Esophagus squamous epithelium (tissue), 5 donors: ENCODE measurements at places on chromosomes 3 and 15. TPM values are rescaled to one million over a fixed set of nuclear protein-coding genes. Genes with fewer than 3 reads are reported as not detected.

GRCh38 chr3:120113128-120114116, 19.2 kb upstream of the GSK3B start:
- DNase-seq: no peak

DNA sequence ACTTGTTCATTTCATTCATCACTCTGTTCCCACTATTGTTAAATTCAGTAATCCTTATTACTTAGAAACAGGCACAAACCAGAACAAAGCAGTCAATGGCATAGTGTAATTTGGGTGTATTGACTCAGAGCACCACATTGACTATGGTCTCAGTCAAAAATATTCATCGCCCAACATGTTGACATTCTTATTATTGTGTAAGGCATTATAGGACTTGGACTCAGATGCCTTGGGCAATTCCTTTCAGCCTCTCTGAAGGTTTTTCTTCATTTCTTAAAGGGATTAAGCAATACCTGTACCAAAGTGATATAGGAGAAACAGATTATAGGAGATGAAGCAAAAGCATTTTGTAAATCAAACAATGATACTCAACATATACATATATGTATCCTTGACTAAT, 114.7 kb upstream of the BHLHE40 start:
- DNase-seq: no peak

GOLGA8S gene
- total RNA-seq: not detected

DNA sequence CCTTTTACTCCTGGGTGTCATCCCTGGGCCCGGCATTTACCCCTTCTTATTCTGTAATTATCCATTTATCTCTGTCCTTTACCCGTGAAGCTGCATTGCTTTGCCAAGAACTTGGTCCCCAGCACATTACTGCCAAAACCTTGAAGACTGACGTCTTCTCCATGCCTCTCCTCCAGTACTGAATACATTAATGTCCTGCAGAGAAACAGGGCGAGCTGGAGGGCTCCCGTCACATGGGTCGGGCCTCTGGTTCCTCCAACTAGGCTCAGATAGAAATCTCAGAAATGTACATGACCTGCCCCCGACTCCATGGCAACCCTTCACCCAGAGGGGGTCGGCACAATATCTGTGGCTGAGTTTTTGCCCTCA, 445 bp downstream of the EFCAB12 start:
- no peak for DNase-seq

TAGLN3 gene
- total RNA-seq: not detected

GRCh38 chr3:53040351-53040820, 5.5 kb downstream of the SFMBT1 start:
- DNase-seq: no peak

- no peak for DNase-seq
Observed at GRCh38 chr3:30186741-30187219, 419.6 kb upstream of the TGFBR2 start.

SLITRK3 gene
- 5.1 TPM for total RNA-seq

- no peak for DNase-seq
Observed at GRCh38 chr3:125003859-125004595, 51.8 kb downstream of the HEG1 start.

DNA sequence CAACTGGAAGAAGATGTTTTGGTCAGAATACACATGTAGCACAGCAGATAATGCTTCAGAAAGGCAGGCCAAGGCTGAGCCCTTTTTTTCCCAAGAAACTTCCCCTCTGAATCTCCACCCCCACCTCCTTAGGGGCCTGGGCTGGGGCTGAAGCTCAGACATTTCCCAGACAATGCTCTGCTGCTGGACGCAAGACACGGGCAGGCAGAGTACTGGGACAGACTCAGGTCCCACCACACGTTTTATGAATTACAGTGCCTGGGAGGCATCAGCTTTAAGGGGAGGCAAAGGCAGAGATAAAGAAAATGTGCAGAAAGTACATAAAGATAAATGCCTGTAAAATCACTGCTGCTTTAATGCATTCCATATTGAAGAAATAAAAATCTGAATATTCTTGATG, 479.4 kb downstream of the ERC2 start:
- no peak for DNase-seq

DNA sequence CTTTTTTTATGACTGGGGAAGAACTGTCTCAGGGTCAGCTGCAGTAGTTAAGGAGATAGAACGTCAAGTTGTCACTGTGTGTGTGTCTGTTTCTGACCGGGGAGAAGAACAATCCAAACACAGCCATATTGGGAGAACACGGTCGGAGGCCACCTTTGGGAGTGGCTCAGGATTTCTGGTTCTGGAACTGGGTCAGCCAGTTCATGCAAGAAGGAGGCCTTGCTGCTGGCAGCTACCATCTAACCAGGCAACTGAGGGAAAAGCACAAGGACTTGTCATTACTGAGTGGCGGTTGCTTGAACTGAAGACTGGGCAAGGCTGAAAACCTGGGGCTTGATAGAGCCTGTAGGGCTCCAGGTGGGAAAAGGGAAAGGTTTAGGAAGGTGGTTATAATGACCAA, 24.6 kb downstream of the GLDN start:
- no peak for DNase-seq

CCDC191 gene
- 3.6 TPM for total RNA-seq

SEMA6D gene
- 4.0 TPM for total RNA-seq

SMCO1 gene
- total RNA-seq: not detected

DNA sequence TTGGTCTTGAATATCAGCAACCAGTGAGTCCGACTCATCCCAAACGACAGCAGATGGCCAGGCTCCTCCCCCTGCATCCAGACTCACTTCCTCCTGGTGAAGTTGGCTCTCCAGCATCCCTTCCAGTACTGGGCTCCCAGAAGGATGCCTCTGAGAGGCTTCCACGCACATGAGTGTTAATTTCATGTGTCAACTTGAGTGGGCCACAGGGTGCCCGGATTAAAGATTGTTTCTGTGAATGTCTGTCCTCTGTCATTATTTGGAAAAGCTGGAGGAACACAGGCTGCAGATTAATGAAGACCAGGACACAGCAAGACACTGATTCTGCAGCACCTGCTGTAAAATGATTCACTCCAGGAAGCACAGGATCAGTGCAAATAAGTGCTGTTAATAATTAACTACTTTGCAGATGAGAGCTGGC, 99.8 kb downstream of the ATP10A start:
- DNase-seq: no peak

DNA sequence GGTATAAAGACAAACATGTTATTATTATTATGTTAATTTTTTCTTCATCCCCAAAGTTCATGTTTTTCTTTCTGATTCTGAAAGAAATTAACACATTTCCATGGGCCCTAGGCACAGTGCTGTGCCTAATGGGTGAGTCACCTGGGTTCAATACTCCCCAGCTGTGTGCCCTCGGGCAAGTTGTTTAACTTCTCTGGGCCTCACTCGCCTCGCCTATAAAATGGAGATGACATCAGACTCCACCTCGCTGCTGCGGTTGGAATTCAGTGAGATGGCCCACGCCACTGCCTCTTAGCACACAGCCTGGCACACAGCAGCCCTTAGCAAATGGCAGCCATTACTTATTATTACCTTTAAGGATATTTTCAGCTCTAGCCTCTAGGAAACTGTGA, 22.6 kb downstream of the DNASE1L3 start:
- no peak for DNase-seq

DGKG gene
- total RNA-seq: 1.4 TPM

- DNase-seq: no peak
Observed at GRCh38 chr3:185532901-185533300, 19.5 kb downstream of the LIPH start.

GRCh38 chr3:149382518-149382917, 5.1 kb upstream of the TM4SF1 start:
- no peak for DNase-seq

EOMES gene
- 0.18 TPM for total RNA-seq

LRCH3 gene
- 197 TPM for total RNA-seq

DNA sequence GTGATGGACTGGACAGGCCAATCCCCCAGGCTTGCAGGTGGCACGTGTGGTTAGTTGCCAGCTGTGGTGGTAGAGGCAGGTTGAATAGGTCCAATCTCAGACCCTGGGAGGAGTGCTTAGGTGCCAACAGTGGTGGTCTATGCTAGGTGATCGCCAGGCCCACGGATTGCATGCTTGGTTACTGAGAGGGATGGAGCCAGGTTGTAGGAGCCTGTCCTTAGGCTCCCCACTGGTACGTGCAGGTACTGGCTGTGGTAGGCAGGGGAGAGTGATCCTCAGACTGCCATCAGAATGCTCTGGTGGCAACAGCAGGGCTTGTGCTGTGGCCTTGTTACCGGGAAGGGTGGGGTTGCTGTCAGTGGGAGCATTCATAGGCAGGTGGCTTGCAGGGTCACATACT, 44.7 kb downstream of the NCK1 start:
- no peak for DNase-seq

DNA sequence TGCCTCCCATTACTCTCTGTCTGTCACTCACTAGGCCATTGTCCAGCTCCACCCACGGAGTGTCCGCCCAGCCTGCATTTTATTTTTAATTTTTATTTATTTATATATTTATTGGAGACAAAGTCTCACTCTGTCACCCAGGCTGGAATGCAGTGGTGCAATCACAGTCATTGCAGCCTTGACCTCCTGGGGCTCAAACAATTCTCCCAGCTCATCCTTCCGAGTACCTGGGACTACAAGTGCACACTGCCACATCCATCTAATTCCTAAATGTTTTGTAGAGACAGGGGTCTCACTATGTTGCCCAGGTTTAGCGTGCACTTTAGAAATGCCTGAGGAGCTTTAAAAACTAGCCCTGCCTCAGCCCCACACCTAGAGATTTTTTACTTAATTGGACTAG, 141.5 kb downstream of the LIPC start:
- DNase-seq: no peak

DNA sequence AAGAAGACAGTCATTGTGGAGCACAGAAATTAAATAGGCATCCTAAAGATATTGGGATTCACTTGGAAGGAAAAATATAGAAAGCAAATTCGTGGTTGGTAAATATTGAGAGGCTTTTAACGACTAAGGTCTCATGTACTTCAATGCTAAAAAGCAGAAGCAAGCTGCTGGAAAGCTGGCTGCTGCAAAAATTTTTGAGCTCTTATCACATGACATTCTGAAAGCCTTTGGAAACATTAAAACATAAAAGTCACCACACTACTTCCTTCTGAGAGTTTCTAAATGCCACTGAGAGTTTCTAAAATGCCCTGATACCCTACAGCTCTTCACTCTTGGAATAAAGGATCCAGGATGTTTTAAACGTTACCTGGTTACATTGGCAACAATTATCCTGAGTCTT, 39.0 kb upstream of the CBLB start:
- DNase-seq: no peak

IL20RB gene
- total RNA-seq: 95.1 TPM

DNA sequence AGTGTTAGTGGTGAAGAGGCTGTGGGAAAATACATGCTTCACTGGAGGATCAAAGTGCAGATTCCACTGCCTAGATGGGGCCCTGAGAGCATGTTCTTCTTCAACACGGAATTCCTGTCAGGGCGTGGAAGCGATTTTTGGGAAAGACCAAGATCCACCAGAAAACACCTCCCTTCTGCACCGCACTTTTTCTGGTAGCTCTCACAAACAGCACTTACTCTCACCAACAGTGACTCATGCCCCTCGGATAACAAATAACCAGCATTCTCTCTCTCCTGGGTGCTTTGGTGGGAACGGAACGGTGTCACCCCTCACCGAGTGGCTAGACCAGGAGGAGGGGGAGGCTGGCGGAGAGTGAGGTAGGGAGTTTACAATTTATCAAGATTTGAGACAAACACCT, 40.1 kb downstream of the ADAMTSL3 start:
- DNase-seq: no peak

GRCh38 chr3:57797701-57798487, 41.8 kb downstream of the SLMAP start:
- DNase-seq: no peak

ABCC5 gene
- 50.2 TPM for total RNA-seq

DNA sequence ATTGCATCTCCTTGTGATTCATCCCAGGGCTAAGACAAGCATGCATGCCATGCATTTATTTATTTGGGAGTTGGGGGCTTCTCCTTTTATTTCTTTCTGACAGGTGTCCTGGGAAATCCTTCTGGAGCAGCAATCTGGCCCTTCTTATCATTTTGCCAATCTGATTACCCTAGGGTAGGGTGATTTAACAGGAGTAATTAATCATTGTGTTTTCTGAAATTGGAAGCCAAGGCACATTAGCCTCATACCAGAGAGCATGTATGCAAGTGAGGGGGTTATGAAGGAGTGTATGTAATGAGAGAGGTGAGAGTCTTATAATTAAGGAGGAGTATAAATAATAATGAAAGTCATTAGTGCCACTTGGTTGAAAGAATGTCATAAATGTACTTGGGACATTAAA, 37.4 kb upstream of the ARPP21 start:
- no peak for DNase-seq

GRCh38 chr3:191220908-191221307, 21.9 kb downstream of the OSTN start:
- DNase-seq: no peak

DNA sequence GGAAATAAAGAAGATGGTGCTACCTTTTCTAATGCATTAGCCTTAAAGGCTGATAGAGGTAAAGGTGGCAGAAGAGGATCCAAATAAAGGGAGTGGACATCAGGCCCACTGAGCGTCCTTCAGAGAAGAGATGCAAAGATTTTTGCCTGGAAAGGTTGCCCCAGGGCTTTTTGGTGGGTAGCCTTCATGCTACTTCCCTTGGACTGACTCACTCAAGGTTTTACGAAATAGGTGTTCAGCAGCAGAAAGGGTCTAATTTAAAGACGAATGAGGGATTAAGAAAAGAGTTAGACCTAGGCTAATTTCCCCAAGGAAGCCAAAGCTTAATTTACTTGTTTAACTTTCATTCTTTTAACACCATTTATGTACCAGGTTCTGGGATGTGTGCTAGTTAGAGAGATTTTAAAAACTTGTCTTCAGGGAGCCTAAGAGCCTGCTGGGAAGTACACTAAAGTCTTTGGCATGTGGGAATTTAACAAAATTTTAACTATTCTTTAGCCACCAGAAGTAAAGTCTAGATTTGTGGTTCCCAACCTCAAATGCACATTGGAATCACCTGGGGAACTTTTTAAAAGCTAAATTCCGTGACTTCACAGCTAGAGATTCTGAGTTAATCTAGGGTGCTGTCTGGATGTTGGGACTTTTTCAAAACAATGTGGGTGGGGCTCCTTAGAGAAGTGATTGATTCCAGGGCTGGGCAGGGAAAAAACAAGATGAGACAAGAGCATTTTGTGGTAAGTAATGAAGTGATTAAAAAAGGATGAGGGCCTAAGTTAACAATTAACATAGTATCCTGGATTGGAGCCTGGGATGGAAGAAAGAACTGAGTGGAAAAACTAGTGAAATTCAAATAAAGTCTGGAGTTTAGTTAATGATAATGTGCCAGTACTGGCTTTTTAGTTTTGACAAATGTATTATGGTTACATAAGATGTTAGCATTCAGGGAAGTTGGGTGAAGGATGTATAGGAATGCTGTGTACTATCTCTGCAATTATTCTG, 3.4 kb downstream of the IL20RB start:
- no peak for DNase-seq

MME gene
- total RNA-seq: 0.27 TPM

- DNase-seq: no peak
Observed at GRCh38 chr15:45704329-45705249, 69.8 kb downstream of the SQOR start.

DNA sequence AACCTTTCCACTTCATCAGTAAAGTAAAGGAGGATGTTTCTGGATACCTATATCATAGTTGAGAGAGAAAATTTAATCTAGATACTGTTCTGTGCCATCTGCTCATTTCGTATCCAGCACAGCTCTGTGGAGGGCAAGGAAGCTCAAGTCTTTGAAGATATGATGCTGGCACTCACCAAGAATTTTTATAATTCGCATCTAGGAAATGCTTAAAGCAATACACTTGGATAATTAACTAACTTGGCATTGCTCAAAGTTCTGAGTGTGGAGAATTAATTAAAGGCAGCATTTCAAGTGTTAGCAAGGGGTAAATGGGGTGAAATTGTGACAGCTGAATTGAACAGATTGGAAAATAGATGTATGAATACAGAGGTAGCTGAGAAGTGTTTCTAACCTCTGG, 213.2 kb downstream of the KCNMB2 start:
- DNase-seq: no peak
